Stimulated activated CD8-positive, alpha-beta memory T cell treated with anti-CD3 and anti-CD28 coated beads, Interleukin-12 subunit alpha, Interleukin-12 subunit beta, amount 100 ng/mL, for 4 hours (primary cell): ENCODE measurements at places on chromosomes 3 and 15.

DNA sequence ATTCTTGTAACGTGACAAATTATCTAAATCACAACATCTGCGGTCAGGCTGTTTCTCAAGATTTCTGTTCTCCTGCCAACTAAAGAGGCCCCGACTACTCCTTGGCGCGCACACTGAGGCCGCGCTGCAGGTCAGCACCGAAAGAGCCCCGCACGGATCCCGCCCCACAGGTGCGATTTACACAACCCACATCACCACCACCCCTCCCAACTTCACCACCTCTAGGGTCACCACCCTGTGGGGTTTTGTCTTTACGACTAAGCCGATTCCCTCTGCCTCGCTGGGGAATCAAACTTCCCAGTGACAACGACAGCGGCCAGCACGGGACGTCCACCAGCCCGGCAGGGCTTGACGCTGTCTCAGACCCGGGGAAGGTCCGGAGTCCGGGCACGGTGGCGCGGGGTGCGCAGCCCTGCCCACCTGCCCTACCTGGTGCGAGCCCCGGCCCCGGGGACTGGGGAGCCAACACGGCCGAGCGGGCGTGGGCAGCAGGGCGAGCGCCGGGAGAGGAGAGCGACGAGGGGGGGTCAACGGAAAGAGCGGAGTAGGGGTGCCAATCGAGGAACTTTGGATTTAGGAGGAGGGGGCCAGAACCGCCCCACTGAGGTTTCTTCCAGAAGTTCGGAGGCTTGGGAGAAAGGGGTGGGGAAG lies 764 bp downstream of the UACA start:
- DNase-seq, result no peak

- DNase-seq, result no peak
These were observed 29.8 kb downstream of the STT3B start for GRCh38 chr3:31562525-31562924.

- no peak for DNase-seq
These were observed at the start of gene FBXL22 for GRCh38 chr15:63597038-63597790. TSS of gene FBXL22 (plus strand) at chr15:63597387. CDS start at chr15:63597393, 6 bp downstream.

GRCh38 chr3:159340877-159341500 lies 539.1 kb downstream of the MFSD1 start:
- DNase-seq, result no peak

DNA sequence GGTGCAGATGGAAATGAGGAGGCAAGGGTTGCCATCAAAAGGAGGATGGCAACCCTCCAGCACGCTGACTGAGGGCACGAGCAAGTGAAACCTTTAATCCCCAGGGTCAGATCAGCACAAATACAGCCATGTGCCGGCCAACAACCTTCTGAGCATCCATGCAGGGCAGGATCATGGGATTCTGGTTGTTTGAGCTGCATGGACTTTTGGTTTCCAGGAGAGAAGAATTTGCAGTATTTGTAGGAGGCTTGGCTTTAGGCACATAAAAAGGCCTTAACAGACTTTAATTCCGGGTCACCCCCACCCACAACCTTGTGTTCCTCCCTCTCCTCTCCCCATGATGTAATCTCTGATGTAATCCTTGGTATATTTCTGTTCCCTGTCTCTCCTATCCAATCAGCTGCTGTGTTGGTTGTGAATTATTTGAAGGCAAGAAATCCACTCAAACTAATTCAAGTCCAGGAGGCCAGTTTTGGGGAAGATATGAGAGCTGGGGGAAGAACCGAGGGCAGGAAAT lies 254.3 kb downstream of the SHQ1 start:
- DNase-seq, result no peak

- DNase-seq, result no peak
These were observed 237.0 kb downstream of the UACA start for GRCh38 chr15:70526221-70526973.

DNA sequence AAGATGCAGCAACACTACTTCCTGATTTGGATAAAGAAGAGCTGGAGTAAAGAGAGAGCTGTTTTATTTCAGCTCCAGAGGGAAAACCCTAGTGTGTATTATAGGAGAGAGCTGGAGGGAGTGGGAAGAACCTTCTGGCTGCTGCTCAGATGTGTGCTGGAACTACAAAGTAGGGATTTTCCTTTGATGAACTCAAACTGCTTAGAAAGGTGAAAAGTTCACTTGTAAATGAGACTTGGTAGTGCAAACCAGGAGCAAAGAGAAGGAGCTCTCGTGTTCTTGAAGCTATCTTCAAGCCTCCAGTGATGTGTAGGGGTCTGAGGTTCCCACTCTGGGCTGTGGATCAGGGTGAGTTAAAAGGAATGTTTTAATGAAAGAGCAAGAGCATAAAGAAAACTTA lies 110.4 kb downstream of the EDEM1 start:
- DNase-seq, result no peak

DNA sequence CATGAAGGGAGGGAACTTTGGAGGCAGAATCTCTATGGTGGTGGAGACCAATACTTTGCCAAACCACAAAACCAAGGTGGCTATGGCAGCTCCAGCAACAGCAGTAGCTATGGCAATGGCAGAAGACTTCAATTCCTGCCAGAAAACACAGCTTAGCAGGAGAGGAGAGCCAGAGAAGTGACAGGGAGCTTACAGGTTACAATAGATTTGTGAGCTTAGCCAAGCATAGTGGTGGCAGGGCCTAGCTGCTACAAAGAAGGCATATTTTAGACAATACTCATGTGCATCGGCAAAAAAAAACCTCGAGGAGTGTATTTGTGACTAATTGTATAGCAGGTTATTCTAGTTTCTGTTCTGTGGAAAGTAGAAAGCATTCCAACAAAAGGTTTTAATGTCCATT lies 6.4 kb upstream of the CSTA start:
- no peak for DNase-seq

DNA sequence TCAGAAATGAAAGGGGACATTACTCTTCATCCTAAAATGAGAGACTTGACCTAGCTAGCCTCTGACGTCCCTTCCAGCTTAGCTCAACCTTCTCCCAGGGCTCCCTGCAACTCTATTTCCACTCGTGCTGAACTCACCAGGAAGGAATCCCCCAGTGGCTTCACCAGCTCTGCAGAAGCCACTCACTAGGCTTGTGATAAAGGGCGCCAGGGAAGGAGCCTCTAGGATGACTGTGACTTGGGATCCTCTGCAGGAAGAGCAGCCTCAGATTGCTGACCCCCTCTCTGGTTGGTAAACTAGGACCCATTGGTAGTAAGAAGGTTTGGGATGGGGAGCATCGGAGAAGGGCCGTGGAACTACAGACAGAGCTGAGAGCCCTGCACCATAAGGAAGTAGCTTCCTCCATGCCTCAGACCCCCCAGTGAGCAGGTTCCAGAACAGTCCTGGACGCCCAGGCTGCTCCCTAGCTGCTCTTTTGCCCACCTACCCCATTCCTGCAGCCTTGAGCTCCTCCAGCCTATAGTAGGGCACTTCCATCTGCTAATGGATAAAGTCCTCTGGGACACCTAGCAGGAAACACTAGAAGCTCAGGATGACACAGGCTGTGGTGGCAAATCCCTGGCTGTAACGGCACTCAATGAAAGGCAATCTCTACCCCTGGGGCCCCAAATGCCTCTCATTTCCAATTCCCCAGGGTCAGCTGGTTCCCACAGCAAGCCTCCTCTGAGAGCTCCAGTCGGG lies 26.0 kb downstream of the PLA2G4F start:
- no peak for DNase-seq

GRCh38 chr3:150528354-150528797 lies 17.9 kb downstream of the SERP1 start:
- DNase-seq, result no peak

GRCh38 chr15:70628549-70628896 lies 134.8 kb downstream of the UACA start:
- no peak for DNase-seq

GRCh38 chr3:27454461-27454860 lies 29.7 kb downstream of the SLC4A7 start:
- DNase-seq, result no peak

DNA sequence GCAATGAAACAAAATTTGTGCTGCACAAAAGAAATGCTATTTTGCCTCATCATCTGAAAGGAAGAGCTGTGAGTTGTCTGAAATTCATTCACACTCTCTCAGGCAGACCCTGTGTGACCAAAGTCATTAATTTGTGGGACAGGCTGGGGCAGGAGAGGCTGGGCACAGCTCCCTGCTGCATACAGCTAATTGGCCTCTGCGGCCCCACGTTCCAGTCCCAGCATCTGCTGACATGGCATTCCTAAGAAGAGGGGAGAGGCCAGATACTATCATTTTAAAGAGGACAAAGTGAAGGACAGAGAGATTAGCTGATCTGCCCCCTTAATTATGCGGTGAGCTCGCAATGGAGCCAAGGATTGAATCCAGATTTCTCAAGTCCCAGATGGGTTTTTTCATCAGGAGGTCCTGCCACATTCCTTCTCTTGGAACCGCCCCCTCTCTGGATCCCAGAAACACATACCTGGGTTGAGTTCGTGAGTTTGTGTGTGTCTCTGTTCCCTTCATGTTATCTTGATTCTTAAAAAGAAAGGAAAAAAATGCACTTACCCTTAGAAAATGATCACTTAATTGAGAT lies 25.1 kb downstream of the POLR2M start:
- DNase-seq, result no peak

GRCh38 chr3:12707449-12707848 lies 43.5 kb upstream of the RAF1 start:
- no peak for DNase-seq

DNA sequence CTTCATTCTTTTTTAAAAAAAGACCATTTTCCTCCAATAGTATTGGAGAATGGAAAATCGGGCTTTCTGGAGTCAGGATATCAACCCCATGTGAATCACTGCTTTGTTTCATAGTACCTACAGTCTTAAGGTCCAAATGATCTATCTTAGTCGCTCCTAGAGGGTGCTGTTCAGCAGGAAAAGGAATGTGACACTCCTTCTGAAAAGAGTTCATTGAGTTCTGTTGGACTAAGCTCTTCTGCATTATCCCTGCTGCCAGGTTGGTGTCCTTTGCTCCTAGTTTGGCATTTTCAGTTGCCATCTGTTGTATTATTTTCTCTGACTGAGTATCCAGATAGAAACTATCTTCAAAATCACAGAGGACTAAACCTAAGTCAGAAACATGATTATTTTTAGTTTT lies 57.2 kb downstream of the POLQ start:
- DNase-seq, result no peak

DNA sequence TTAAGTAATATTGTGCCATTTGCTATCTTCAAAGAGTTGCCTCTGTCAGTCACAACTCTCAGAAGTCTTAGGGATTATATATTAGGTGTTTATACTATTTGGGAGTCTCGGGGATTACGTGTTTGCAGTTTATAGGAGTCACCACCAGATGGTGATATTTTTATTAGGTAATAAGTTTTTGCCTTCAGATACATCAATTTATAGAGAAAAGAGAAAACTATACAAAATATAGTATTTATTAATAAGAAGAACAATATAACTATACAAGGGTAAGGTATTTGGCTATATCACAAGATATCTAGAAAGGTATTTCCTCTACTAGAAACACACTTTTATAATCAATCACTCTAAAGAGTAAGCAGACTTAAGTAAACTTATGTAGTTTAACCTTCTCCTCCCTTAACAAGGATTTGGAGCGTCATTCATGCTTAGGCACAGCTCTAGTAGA lies 10.7 kb upstream of the DHX36 start:
- DNase-seq, result no peak

DNA sequence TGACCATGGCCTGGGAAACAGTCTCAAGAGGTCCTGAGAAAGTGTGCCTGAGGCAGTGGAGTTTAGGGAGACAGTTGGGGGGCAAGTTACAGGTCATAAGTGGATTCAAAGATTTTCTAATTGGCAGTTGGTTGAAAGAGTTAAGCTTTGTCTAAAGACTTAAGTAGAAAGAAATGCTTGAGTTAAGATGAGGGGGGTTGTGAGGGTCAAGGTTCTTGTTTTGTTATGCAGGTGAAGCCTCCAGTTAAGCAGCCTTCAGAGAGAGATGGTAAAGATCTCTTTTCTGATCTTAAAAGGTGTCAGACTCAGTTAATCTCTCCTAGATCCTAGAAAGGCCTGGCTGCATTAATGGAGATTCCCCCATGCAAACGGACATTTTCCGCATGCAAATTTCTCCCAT lies 356.3 kb upstream of the C2CD4B start:
- DNase-seq, result no peak

DNA sequence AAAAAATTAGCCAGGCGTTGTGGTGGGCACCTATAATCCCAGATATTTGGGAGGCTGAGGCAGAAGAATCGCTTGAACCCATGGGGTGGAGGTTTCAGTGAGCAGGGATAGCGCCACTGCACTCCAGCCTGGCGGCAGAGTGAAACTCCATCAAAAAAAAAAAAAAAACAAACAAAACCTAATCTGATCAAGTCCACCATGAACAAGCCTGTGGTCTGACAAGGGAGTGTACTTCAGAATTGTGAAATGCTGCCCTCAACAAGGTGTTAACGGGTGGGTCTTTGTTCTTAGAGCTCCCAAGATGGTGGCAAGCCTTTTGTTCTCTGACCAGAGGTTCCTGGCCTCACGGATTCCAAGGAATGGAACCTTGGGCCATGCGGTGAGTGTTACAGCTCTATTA lies 24.2 kb upstream of the SLC30A4 start:
- DNase-seq, result no peak

- DNase-seq, result no peak
These were observed 249.5 kb upstream of the EOMES start for GRCh38 chr3:27971600-27971999.

DNA sequence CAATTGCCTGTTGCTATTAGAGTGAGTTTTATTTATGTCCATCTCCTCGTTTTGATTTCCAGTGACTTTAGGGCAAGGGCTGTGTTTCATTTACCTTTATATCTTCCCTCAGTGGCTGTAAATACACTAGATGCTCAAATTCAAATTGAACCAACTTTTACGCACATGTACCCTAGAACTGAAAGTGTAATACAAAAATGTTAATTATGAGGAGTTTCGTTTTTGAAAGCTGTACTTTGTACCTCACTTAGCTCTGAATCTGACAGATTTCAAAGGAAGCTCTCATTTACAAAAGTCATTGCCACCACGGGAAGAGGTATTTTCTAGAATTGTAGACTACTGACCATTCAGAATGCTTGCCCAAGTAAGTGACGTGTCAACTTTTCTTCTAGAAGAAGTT lies 264.4 kb downstream of the MECOM start:
- no peak for DNase-seq

DNA sequence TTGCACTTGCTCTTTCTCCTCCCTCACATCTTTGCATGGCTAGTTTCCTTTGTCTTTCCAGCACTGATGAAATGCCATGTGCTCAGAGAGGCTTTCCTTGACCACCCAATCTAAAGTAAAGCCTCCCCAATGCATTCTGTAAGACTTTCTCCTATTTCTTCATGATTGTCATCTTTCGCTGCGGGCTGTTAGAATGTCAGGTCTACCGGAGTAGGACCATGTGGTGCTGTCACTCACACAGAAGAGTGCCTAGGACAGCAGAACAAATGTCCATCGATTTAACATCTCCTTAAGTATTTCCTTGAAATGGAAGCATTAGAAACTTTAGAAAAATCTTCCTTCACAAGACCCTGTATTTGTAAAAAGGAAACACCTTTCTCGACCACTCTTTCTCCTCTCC lies 99.9 kb upstream of the TMC3 start:
- DNase-seq, result no peak
